Activated CD4-positive, alpha-beta T cell treated with anti-CD3 and anti-CD28 coated beads for 48 hours (primary cell): ENCODE measurements at places on chromosomes 12 and 14.

GRCh38 chr14:64943556-64943955 is 1.0 kb upstream of the GPX2 start:
- DNase-seq: no peak

GRCh38 chr14:54703082-54703481 is 136.2 kb downstream of the SAMD4A start:
- no peak for DNase-seq

GRCh38 chr14:62369919-62370560 is 607.8 kb downstream of the SNAPC1 start:
- DNase-seq: no peak

DNA sequence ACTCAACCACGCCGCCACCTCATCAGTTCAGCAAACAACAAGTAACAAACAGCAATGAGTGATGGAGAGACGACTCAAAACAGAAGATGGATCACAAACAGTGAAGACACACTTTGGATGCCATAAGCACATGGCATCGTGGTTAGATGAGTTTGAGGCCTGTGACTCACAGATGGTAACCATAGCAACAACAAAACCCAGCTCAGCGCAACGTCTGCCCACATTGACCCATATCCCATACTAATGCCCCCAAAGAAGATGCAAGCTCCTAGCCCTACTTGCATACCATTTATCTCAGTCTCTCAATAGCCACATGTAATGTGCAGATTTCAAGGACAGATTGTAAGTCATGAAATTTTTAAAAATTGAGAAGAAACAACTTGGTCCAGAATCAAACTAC is 1322.3 kb upstream of the TMEM132C start:
- DNase-seq: no peak

DNA sequence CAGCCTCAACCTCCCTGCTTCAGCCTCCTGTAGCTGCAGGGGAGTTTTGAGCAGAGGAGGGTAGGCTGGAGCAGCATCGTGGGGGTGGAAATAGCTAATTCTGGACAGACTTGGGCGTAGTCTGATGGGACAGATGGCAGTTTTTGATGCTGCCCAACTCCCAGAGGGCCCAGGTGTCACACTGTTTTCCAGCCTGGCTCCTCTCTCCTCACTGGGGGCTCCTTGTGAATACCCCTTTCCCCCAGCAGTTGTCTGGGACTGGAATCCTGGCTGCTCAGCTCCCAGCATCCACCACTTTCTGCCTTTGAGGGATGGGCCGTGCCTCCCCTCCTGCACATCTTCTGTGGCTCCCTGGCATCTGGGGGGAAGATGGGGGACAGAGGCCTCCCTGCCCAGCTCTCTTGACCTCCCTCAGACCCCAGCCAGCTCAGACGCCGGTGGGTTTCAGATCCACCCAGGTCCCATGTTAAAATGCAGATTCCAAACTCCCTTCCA is 34.0 kb downstream of the SH2B3 start:
- DNase-seq: no peak

DNA sequence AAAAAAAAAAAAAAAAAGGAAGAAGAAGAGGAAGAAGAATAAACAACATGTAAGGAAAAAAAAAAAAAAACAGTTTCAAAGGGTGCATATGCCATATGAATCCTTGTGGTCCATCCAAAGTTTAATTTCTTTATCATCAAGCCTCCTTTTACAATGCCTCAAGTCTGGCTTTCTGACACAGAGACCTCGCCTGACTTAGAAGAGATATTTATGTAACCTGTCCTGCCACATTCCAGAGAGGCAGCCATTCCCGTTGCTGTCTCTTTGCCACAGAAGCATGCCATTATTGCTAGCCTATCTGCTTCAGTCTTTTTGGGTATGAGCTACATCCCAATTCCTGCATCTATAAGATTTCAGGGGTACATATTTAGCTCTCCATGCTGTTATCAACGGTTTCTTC is 596.7 kb upstream of the ATP2B1 start:
- no peak for DNase-seq

DNA sequence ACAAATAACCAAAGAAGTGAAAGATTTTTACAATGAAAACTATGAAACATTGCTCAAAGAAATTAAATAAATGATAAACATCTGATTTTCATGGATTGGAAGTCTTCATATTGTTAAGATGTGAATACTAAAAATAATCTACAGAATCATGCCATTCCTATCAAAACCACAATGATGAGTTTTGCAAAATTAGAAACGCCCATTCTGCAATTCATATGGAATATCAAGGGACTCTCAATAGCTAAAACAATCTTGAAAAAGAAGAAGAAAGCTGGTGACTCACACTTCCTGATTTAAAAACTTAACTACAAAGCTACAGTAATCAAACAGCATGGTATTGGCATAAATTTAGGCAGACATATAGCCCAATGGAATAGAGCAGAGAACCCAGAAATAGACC is 40.2 kb upstream of the CCT2 start:
- DNase-seq: no peak

- DNase-seq: peak; percentile 12
Measured at GRCh38 chr12:122226366-122227125, 694 bp upstream of the DIABLO start.

- peak; percentile 25 for DNase-seq
Measured at GRCh38 chr12:123995023-123995748, 22.2 kb downstream of the ZNF664 start.

GRCh38 chr12:125402874-125403789 is 337.9 kb downstream of the AACS start:
- DNase-seq: no peak

- DNase-seq: no peak
Measured at GRCh38 chr12:2082321-2082720, 29.5 kb downstream of the CACNA1C start.

DNA sequence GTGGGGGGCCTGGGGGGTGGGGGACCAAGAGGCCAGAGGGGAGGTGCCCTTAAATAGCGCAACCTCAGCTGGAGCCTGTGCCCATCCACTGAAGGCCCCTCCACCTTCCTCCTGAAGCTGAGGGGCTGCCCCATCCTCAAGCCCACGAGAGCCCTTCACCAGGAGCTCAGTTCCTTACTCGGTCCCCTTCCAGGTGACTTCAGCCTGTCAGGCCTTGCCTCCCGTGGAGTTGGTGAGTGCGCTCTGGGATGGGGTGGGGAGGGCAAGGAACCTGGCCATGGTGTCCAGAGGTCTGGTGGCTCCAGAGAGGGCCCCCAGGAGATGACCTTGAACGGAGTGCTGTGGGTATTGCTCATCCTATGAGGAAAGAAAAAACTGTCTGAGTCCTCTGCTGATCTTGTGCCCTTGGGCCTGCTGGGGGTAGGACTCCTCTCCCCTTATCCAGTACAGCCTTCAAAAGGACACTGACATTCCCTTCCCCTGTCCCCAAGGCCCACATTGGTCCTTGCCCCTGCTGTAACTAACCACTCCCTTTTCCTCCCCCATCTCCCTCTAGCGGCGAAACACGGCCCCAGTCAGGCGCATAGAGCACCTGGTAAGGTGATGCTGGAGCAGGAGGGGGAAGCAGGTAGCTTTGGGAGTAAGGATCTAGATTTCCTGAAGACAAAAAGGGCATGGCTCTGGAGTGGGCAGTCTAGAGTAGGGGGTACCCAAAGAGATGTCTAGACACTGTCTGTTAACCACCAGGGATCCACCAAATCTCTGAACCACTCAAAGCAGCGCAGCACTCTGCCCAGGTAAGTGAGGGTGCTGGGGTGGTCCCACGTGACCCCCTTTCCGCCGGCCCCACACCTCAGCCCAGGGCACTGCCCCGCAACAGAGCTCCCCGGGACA is 3.6 kb downstream of the TNS2 start:
- DNase-seq: peak; percentile 66

- no peak for DNase-seq
Measured at GRCh38 chr14:60233251-60233650, 15.8 kb upstream of the PPM1A start.

DNA sequence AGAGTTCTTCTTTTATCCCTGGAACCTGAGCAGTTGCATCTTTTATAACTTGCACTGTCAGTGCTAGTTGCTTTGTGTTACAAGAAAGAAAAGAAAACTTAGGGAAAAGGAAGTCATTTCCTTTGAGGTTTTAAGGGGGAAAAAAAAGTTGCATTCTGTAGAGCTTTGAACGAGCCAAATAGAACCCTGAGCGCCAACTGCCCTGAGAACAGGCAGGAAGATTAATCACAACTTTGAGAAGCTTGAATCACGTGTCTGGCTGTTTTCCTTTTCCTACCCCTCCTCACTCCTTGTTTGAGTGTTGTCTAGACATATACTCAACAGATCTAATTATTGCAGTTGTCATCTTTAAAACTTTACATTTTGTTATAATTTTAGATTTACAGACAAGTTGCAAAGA is 12.5 kb downstream of the PCNX1 start:
- no peak for DNase-seq

GRCh38 chr14:89719366-89720075 is 235.0 kb downstream of the EFCAB11 start:
- no peak for DNase-seq

DNA sequence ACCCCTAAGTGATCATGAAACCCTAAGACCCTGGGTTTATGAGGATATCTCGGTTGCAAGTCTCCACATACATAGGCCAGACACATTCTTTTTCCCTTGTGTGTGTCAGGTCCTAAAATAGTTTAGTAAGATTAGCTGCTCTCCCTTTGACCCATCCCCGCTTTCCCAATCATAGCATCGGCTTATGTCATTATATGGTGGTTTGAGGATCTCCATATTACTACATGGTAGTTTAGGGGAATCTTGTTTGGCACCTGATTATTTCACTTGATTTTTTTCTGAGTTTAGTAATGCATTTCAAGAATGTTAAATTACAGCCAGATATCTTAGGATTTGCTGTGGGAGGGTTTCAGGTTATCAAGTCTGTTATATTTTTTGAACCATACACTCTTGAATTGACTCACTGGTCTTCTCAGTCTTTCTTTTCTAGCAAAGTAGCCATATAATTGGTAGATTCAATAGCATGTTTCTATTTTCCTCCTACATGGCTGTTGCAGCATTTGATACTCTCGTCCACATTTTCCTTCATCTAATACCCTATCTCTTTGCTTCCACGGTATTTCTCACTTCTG is 68.3 kb upstream of the TRHDE start:
- DNase-seq: no peak

- no peak for DNase-seq
Measured at GRCh38 chr12:53980802-53981496, 4.0 kb upstream of the HOXC10 start.
